ENCODE measurements at places on chromosomes 1 and 21. TPM values are rescaled to one million over a fixed set of nuclear protein-coding genes. Genes with fewer than 3 reads are reported as not detected.

Gene KRTAP19-3
- not detected for total RNA-seq

Gene GCLM
- 18.6 TPM for total RNA-seq

Gene UBASH3A
- 2.0 TPM for total RNA-seq

Gene CFH
- 2.7 TPM for total RNA-seq

Gene HPDL
- total RNA-seq, result 0.45 TPM

Gene NOS1AP
- 0.09 TPM for total RNA-seq
